Frontal cortex (tissue), 4 donors: ENCODE measurements at places on chromosomes 11 and 22. TPM values are rescaled to one million over a fixed set of nuclear protein-coding genes. Genes with fewer than 3 reads are reported as not detected.
A peak's percentile ranks its signal among the peaks of the same experiment; 100 is the strongest.

C11orf86 gene
- not detected for total RNA-seq

C11orf97 gene
- total RNA-seq, result not detected

SAA1 gene
- total RNA-seq, result not detected

DBX1 gene
- total RNA-seq, result not detected

UBQLN3 gene
- under 0.01 TPM for total RNA-seq

DNA sequence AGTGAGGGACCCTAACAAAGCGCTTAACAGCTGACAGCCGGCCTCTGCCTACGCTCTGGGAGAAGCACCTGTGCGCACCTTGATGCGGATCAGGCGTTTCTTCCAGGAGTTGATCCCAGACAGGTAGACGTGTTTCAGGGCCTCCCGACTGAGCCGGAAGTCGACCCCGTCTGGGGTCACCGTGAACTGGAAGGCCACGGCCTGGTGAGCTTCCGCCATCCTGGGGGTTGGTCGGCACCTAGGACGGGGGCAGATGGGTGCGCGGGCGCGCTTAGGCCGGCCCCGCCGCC lies 585 bp downstream of the CPT1B start:
- DNase-seq, result no peak

GRCh38 chr22:27993774-27994350 lies 74.8 kb upstream of the PITPNB start:
- no peak for DNase-seq

DNA sequence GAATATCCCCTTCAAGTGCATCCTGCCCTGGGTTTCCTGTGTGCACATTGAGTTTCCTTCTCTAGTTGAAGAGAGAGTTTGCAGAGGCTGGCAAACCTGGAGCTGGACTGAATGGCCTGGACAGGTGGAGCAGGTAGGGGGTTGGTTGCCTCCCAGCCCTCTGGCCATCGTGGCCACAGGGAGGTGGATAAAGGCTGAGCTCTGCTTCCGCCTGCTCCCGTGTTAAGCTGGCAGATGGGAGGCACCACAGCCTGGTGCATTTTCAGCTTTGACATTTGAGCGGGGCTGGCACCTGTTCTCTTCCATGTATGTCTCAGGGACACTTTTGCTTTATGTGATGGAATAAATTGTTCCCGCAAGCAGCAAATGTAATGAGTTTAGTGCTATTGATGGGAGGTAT lies 11.1 kb downstream of the MICAL2 start:
- DNase-seq, result no peak

- no peak for DNase-seq
These were observed 35.1 kb downstream of the FLI1 start for GRCh38 chr11:128728767-128729587.

DNA sequence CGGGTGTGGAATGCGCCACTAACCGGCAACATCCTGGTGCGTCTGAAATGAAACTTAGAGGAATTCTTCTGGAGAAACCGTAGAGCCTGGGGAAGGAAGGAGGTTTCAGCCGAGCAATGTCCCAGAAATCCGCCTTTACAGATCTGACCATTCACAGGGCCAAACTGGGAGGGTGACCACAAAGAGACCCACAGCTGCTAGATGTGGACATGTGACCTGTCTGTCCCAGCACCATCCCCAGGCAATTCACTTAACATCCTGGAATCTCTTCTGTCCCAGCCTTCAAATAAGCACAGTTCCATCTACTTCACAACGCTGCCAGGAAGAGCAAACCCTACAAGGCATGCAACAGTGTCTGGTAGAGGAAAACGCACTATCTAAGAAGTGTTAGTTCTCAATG lies 9.8 kb downstream of the MCAT start:
- no peak for DNase-seq

DNA sequence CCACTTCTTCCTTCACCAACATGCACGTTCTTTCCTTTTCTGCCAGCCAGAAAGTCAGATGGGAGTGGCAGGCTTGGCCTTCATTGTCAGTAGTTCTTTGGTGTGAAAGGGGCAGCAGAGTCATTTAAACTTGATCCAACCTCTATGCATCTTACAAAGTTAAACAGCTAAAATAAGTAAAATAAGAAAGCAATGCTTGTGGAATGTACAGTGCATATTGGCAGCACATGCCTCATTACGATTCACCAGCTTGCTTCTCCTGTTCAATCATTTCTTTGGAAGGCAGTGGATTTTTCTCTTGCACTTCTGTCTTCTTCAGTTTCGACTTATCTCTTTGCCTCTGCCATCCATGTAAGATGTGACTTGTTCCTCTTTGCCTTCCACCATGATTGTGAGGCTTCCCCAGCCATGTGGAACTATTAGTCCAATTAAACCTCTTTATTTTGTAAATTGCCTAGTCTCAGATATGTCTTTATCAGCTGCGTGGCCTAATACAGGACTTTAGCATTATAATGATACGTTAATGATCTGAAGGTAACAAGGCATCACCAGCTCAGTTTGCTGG lies 14.8 kb downstream of the LGALS12 start:
- DNase-seq, result no peak

- DNase-seq, result no peak
These were observed 11.6 kb upstream of the RTN4R start for GRCh38 chr22:20279662-20280134.

DNA sequence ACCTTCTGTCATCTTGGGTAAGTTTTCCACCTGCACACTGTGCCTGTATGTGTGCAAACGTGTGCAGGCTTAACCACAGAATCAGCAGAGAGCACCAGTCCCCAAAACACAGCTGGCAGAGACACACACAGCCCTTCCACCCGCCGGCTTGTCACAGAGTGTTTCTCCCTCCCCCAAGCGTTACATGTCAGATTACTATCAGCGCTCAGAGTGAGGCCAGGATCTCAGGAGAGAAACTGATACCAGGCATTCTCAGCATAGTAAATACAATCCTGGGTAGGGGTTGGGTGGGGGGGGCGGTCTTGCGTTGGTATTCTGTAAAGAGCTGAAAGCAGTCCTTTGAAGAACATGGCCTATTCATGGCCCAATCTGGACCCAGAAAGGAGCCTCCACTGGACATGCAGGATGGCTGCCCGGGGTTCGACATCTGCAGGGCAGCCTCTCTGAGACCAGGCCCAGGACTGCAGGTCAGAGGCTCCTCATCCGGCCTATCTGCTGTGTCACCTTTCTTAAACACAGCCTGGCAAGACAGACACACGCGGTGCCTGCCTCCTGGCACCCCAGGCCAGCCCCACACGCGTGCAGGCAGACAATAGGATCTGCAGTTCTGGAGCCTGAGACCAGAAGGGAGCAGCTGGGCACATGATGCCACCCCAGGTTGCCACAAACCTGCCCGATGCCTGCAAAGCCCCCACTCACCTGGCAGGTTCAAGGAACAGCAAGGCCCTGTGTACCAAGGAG lies 1.7 kb downstream of the OSBPL5 start:
- DNase-seq, result no peak

DNA sequence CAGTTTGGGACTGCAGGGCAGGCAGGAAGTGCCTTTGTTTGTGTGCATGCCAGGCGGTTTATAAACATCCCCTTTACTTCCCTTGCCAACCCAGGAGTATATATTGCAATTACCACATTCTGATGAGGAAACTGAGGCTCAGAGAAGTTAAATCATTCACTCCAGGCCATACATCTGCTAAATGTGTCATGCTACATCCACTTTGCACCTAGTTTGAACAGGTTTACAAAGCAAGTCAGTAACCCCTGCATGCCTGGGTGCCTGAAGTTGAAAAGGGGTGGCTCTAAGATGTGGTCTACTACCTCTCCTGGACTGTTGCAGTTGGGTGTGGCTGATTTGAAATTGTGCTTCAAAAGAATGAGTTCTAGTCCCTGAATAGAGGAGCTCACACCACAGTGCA lies 23.6 kb downstream of the FLI1 start:
- DNase-seq, result no peak

GRCh38 chr11:95067841-95068219 lies 1.1 kb downstream of the SRSF8 start:
- no peak for DNase-seq

DNA sequence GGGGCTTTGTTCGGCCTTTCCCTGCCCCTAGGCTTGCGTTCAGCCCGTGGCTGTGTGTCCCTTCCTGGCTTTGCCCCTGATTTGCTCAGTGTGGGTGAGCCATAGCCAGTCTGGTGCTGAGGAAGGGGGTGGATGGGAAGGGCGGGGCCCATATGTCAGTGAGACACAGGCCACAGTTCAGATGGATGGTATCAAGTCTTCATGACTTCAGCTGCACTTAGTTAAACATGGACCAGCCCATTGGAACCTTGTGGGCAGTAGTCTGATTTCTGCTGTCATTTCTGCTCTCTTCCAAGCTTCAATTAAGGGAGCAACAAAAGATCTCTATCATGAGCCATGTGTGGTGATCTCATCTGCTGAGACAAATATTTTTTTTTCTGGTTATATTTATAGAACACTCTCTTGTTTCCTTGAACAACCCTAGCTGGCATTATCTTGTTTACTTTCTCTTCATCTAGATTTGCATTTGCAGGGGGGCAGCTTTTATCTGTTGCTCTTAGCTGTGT lies 21.6 kb upstream of the PEX26 start:
- peak; percentile 68 for DNase-seq

DNA sequence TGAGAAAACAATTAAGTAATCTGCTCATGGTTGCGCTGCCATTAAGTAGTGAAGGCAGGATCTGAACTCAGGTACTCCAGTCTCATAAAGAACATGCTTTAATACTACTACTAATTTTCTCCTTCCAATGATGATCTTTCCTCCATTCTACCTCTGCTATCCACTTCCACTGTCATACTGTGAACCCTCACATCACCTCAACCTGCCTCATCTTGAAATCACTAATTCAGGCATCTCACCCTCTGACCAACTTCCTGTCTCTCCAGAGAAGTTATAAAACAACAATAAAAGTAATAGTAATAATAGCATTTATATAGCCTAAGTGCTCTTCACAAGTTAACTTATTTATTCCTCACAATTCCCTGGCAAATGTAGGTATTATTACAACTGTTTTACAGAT lies 57.1 kb upstream of the PSMA1 start:
- no peak for DNase-seq

- no peak for DNase-seq
These were observed 33.3 kb downstream of the ANO1 start for GRCh38 chr11:70111269-70112016.

GRCh38 chr22:41568811-41569210 lies 8.0 kb downstream of the CSDC2 start:
- no peak for DNase-seq

DNA sequence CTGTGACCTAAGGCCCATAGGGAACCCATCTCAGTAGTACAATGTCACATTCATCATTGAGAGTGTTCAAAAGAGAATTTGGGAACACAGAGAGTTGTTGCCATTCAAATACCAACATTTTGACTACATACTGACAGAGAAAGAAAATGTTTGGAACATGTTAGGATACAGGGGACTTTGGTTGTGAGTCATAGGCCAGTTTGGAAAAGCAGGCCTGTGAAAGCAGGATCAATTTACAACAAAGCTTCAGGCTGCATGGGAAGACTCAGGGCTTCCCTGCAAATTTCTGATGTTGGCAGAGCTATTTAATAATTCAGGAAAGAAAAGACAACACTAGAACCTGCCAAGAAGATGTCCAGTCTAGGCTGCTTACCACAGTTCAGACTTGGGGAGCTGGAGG lies 374 bp downstream of the NLRP10 start:
- DNase-seq, result no peak

- no peak for DNase-seq
These were observed 20.6 kb downstream of the PIWIL3 start for GRCh38 chr22:24753914-24754313.

GRCh38 chr11:11622340-11622706 lies 518 bp upstream of the GALNT18 start:
- DNase-seq, result peak; percentile 25
